Immature natural killer cell (primary cell): ENCODE measurements at places on chromosomes 12 and 14.

GRCh38 chr14:60008042-60008441, 83.7 kb upstream of the PCNX4 start:
- H3K4me3 ChIP-seq: no peak overlapping the region
- no peak overlapping the region for H3K27ac ChIP-seq
- H3K27me3 ChIP-seq: peaks cover 3% of the 10 kb centered on the region
- H3K4me1 ChIP-seq: no peaks in the 10 kb centered on the region
- no peak for DNase-seq

DNA sequence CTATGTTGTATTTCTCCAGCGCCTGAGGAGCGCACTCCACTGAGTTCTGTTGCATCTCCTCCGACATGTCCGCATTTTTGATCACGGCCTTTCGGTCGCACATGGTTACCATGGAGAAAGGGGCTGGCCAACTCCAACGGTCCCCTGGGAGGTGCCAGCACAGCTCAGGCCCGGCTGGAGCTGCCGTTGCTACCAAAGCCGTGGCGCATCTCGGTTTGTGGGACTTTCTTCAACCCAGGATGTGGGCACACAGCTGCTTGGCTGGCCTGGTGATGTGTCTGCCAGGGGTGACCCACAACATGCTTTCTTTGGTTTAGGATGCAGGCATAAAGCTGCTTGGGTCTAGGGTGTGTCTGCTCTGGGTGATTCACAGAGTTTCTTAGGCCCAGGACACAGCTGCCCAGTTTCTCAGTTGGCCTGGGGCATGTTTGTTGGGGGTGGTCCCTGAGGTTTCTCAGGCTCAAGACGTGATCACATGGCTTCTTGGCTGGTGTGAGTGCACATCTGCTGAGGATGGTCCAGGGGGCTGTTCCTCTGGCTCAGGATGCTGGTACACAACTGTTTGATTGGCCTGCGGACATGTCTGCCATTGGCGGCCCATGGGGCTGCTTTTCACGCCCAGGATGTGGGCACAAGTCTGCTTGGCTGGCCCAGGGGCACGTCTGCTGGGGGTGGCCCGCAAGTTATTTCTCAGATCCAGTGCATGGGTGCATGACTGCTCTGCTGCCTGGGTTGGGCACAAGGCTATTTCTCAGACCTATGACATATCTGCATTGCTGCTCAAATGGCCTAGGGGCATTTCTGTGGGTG, 25.9 kb upstream of the GTF2A1 start:
- H3K4me3 ChIP-seq: no peak overlapping the region
- no peaks in the 10 kb centered on the region for H3K4me1 ChIP-seq
- no peak for DNase-seq
- H3K27ac ChIP-seq: no peak overlapping the region
- H3K36me3 ChIP-seq: no peaks in the 10 kb centered on the region
- H3K27me3 ChIP-seq: peaks cover 11% of the 10 kb centered on the region

DNA sequence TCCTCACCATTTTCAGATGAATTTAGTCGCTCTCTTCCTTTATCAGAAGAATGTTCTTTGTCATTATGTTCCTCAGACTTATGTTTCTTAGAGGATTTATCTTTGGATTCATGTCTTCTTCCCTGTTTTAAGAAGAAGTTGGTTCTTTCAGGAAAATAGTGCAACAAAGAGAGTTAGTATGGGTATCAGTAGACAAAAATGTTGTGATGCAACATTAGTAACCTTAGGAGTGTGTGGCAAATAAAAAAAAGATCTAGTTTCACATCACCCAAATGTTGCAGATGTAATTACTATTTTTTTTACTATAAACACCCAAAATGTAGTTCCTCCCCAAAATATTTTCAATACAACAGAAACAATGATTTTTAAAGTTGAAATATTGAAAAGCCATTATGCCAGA, 7.8 kb downstream of the RSRC2 start:
- peaks cover 31% of the 10 kb centered on the region for H3K4me1 ChIP-seq
- H3K27ac ChIP-seq: no peak overlapping the region
- H3K27me3 ChIP-seq: peaks cover 4% of the 10 kb centered on the region
- DNase-seq: no peak
- H3K36me3 ChIP-seq: peaks cover 47% of the 10 kb centered on the region
- H3K4me3 ChIP-seq: no peak overlapping the region

- peaks cover 23% of the 10 kb centered on the region for H3K27me3 ChIP-seq
- H3K27ac ChIP-seq: no peak overlapping the region
- DNase-seq: no peak
- H3K4me3 ChIP-seq: no peak overlapping the region
Observed at GRCh38 chr14:92253381-92253894, 69.5 kb upstream of the SLC24A4 start.

GRCh38 chr14:72708708-72709475, 185.0 kb downstream of the DPF3 start:
- no peak overlapping the region for H3K27ac ChIP-seq
- H3K4me3 ChIP-seq: no peak overlapping the region
- no peaks in the 10 kb centered on the region for H3K36me3 ChIP-seq
- H3K4me1 ChIP-seq: peaks cover 35% of the 10 kb centered on the region
- H3K27me3 ChIP-seq: peaks cover 4% of the 10 kb centered on the region
- DNase-seq: no peak

DNA sequence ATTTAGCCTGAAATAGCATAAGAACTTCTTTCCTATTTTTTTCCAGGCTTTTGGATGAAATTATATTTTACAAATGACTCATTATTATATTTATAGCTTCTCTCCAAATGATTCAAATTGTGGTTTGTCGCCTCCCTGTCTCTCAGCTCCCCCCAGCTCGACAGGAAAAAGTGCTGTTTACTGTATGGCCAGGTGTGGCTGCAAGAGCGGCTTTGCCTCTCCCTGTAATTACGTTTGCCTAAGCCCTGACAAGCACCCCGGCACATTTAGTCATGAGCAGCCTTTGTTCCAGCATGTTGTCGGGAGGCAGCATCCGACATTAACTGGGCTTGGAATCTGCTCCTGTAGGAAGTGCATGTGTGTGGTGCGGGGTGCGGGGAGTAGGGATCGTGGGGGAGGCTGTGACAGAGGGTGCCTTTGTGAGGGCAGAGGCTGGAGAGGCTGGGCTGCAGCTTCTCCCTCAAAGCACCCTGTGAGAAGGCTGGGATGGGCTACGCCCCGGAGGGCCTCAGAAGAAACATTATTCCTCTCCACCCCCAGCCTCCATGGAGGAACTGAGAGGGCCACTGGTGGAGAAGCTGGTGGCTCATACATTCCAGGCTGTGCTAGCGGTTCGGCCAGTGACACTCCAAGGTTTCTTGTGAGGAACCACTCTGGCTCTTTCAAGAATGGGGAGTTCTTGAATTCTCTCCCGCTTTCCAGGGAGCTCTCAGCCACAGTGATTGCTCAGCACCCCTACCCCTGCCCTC, 42.1 kb upstream of the CTDSP2 start:
- no peak overlapping the region for H3K4me3 ChIP-seq
- no peak for DNase-seq
- no peak overlapping the region for H3K27ac ChIP-seq
- H3K4me1 ChIP-seq: no peaks in the 10 kb centered on the region

GRCh38 chr12:40104461-40105264, 1.2 kb downstream of the SLC2A13 start:
- H3K4me1 ChIP-seq: peaks cover 46% of the 10 kb centered on the region
- no peak for DNase-seq
- H3K27me3 ChIP-seq: peaks cover 13% of the 10 kb centered on the region
- peak overlapping the region; percentile 57 for H3K27ac ChIP-seq
- H3K4me3 ChIP-seq: peak overlapping the region; percentile 85

DNA sequence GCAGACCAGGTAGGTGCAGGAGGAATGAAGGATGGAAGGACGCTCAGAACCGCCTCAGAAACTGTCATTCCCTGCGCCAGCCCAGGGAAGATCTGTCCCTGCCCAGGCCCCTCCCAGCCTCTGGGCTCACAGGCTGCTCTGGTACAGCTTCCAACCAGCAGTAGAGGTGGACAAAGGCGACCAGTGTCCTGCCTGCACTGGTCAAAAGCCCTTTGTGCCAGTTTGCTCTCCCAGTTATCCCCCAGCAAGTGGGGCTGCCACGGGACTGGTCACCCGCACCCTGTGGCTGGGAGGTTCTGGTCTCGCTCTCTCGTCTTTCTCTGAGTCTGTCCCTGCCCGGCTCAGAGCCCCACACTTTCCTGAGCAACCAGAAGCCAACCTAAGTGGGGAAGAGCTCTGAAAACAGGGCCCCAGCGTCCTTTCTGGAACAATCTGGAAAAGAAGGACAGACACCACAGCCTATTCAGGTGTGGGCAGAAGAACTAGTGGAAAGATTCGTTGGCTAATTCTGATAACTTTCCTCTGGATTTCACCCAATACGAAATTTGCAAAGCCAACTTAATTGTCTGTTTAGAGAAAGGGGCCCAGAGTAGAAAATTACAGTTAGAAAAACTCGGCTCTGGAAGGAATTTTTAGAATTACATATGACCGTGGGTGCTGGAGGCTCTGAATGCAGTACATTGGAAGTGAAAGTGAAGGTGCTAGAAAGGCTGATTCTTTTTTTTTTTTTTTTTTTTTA, 21.7 kb downstream of the SNRNP35 start:
- peaks cover 19% of the 10 kb centered on the region for H3K4me1 ChIP-seq
- no peak for DNase-seq
- peaks cover 8% of the 10 kb centered on the region for H3K36me3 ChIP-seq
- H3K27ac ChIP-seq: peak overlapping the region; percentile 30

DNA sequence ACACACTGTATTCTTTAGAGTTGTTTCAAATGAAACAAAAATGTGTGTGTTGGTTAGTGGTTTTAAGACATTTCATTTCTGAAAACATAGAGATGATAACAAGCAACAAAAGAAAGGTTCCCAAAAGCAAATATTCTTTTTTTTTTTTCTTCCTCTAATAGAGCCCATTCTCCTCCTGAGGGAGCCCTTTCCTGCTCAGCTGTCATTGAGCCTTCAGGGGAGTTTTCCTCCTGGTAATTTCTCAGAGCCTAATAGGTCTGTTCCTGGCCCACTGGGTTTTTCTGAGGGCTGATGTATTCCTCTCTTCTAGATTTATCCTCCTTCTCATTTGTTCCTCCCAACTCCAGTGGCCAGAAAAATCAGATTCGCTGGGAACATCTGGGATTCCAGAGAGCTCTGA, 654.5 kb downstream of the NOVA1 start:
- H3K36me3 ChIP-seq: no peaks in the 10 kb centered on the region
- no peaks in the 10 kb centered on the region for H3K4me1 ChIP-seq
- no peak overlapping the region for H3K4me3 ChIP-seq
- no peaks in the 10 kb centered on the region for H3K27me3 ChIP-seq
- no peak overlapping the region for H3K27ac ChIP-seq

DNA sequence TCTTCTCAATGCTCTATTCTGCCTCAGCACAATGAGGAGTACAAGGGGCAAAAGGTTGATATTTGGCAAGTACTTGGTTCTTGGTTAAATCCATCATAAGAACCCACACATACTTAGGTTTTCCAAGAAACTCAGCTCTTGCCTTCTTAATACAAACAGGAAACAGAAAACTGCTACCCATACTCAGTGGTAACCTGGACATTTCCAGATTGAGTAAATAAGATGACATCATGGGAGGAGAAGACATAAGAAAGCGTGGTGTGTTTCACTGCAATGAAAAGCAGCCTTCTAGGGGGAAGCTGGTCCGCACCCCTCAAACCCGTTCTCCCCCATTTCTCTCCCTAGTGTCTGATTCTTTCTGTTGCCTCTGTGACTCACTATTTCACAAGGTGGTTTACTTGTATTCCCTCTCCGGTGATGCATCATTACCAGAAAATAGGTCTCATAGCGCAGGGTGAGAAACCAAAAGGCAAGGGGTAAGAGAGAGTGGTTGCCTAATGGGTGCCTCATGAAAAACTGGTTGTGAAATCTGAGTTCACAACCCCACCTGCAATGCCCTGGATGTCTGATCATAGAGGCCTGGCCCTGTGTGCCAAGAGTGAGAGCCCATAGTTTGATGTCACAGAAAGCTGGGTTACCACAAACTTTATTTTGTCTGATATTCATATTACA, 326.5 kb upstream of the TBX3 start:
- H3K27ac ChIP-seq: no peak overlapping the region
- peaks cover 2% of the 10 kb centered on the region for H3K27me3 ChIP-seq
- DNase-seq: no peak

- no peak overlapping the region for H3K27ac ChIP-seq
- no peak overlapping the region for H3K4me3 ChIP-seq
- no peaks in the 10 kb centered on the region for H3K27me3 ChIP-seq
- H3K36me3 ChIP-seq: no peaks in the 10 kb centered on the region
- DNase-seq: no peak
- no peaks in the 10 kb centered on the region for H3K4me1 ChIP-seq
Observed at GRCh38 chr12:27667540-27667939, 28.7 kb upstream of the REP15 start.

- H3K4me1 ChIP-seq: peaks cover 27% of the 10 kb centered on the region
- DNase-seq: peak; percentile 77
- H3K27me3 ChIP-seq: peaks cover 2% of the 10 kb centered on the region
- H3K36me3 ChIP-seq: no peaks in the 10 kb centered on the region
- H3K4me3 ChIP-seq: no peak overlapping the region
- H3K27ac ChIP-seq: no peak overlapping the region
Observed at GRCh38 chr14:97602438-97603117, 805.4 kb downstream of the VRK1 start.

- no peaks in the 10 kb centered on the region for H3K36me3 ChIP-seq
- DNase-seq: no peak
- H3K4me1 ChIP-seq: no peaks in the 10 kb centered on the region
Observed at GRCh38 chr12:108169708-108170107, 40.6 kb downstream of the WSCD2 start.

DNA sequence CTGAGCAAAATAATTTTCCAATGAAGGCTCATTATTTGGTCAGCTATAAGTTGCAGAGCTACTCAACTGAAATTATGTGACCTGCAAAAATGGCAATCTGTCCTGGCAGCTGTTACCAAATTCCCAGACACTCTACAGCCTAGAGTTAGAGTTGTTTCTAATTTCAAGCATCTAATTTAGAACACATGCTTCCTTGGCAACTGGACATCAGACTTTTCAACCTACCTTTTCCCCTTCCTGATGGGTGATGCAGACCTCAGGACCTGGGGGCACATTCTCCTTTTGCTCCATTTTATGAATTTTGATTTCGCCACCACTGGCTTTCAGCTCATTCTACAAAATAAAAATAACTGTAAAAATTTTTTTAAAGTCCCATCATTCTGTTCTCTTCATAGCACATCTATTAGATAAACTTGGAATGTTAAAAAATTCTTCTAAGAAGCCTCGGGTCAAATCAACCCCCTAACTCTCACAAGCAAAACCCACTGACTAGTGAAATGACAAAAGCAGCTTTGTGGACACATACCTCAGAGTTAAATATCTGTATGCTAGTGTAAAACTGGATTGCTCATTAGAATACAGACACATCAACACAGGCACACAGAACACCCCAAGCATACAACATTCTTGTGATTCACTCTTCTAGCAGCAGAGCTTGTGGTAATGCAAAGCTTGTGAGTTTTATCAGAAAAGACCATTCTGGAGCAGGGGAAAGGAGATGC, 33.5 kb upstream of the CERS5 start:
- H3K27me3 ChIP-seq: no peaks in the 10 kb centered on the region
- H3K27ac ChIP-seq: no peak overlapping the region
- H3K4me1 ChIP-seq: no peaks in the 10 kb centered on the region
- DNase-seq: no peak
- peaks cover 46% of the 10 kb centered on the region for H3K36me3 ChIP-seq
- no peak overlapping the region for H3K4me3 ChIP-seq
